Natural killer cell (primary cell): ENCODE measurements at places on chromosomes 7 and 10. TPM values are rescaled to one million over a fixed set of nuclear protein-coding genes. Genes with fewer than 3 reads are reported as not detected.

GRCh38 chr10:86962136-86962980 lies 4.0 kb downstream of the SNCG start:
- no peak for DNase-seq
- H3K36me3 ChIP-seq = no peaks in the 10 kb centered on the region
- no peaks in the 10 kb centered on the region for H3K27me3 ChIP-seq
- no peak overlapping the region for H3K27ac ChIP-seq

- no peaks in the 10 kb centered on the region for H3K4me1 ChIP-seq
- no peak overlapping the region for H3K27ac ChIP-seq
- DNase-seq = no peak
- no peaks in the 10 kb centered on the region for H3K36me3 ChIP-seq
- H3K27me3 ChIP-seq = no peaks in the 10 kb centered on the region
Observed at GRCh38 chr7:69448071-69448470, 150.2 kb upstream of the AUTS2 start.

DNA sequence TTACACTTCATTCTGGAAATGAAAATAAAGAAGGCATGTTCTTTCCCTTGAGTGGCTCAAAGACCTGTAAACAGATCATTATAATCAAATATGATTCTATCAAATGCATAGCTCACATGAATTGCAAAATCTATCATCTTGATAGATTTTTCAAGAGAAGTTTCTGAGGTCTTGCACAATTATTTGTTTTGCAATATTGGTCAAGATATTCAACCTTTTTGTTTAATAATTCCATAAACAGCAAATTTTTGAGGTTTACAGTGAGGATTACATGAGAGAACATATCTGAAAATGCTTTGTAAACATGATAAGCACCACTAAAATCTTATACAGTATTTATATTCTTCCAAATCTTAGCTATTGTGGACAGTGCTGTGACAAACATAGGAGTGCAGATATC lies 160.8 kb downstream of the HDAC9 start:
- H3K36me3 ChIP-seq = peaks cover 3% of the 10 kb centered on the region
- DNase-seq = no peak
- no peaks in the 10 kb centered on the region for H3K27me3 ChIP-seq
- H3K27ac ChIP-seq = no peak overlapping the region

DNA sequence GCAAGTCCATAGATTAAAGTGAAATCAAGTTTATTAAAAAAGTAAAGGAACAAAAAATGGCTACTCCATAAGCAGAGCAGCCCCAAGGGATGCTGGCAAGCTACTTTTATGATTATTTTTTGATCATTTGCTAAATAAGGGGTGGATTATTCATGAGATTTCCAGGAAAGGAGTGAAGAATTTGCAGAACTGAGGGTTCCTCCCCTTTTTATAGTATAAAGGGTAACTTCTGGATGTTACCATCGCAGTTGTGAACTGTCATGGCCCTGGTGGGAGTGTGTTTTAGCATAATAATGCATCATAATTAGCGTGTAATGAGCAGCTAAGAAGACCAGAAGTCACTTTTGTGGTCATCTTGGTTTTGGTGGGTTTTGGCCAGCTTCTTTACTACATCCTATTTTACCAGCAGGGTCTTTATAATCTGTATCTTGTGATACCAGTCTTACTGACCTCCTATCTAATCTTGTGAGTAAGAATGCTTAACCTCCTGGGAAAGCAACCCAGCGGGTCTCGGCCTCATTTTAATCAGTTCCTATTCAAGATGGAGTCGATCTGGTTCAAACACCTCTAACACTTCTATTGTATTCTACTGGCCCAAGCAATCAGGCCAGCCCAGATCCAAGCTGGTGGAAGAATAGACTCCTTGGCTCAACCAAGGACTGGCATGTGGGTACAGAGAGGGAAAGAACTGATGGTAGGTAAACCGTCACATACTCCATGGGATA lies 87.9 kb upstream of the NPSR1 start:
- no peak overlapping the region for H3K4me3 ChIP-seq
- no peaks in the 10 kb centered on the region for H3K27me3 ChIP-seq
- no peaks in the 10 kb centered on the region for H3K4me1 ChIP-seq
- H3K36me3 ChIP-seq = no peaks in the 10 kb centered on the region

- H3K27me3 ChIP-seq = no peaks in the 10 kb centered on the region
- H3K4me1 ChIP-seq = no peaks in the 10 kb centered on the region
- DNase-seq = no peak
- no peak overlapping the region for H3K27ac ChIP-seq
- H3K4me3 ChIP-seq = no peak overlapping the region
- no peaks in the 10 kb centered on the region for H3K36me3 ChIP-seq
Observed at GRCh38 chr10:103751667-103752290, 103.6 kb downstream of the SH3PXD2A start.

DNA sequence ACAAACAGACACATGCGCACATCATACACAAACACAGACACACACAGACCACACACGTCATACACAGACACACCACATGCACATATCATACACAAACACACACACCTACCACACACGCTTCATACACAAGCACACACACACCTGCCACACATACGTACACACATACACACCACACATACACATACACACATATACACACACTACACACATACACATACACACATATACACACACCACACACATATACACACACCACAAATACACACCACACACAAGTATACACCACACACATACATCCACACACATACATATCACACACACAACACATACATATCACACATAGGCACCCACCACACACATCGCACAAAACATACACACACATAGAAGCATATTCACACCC lies 224.7 kb downstream of the SKAP2 start:
- no peaks in the 10 kb centered on the region for H3K27me3 ChIP-seq
- no peak overlapping the region for H3K4me3 ChIP-seq
- no peaks in the 10 kb centered on the region for H3K36me3 ChIP-seq
- no peak for DNase-seq

- H3K36me3 ChIP-seq = no peaks in the 10 kb centered on the region
- H3K4me3 ChIP-seq = peak overlapping the region; percentile 51
- H3K4me1 ChIP-seq = peaks cover 7% of the 10 kb centered on the region
- no peaks in the 10 kb centered on the region for H3K27me3 ChIP-seq
- peak; percentile 55 for DNase-seq
- H3K27ac ChIP-seq = peak overlapping the region; percentile 55
Observed at GRCh38 chr10:73625004-73625883, 16.0 kb downstream of the MYOZ1 start.

Gene RSPH10B2
- 0.12 TPM for total RNA-seq

Gene ZNF804B
- not detected for total RNA-seq

DNA sequence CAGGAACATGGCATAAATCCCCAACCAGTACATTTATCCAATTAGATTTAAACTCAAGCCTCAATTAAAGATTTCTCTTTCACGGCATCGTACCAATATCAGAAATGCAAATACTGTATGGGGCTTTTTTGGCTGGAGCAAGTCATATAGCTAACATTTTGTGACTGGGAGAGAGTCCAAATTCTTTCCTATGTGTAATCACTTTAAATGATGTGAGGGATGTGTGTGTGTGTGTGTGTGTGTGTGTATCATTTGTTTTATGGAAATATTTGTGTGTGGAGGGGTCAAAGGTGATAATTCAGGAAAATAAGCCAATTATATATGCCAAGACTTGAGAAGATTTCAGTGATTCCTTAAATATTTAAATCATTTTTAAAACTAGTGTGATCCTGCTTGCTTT lies 196.6 kb downstream of the TRIL start:
- no peaks in the 10 kb centered on the region for H3K36me3 ChIP-seq
- no peak overlapping the region for H3K27ac ChIP-seq
- DNase-seq = no peak
- no peaks in the 10 kb centered on the region for H3K4me1 ChIP-seq
- peaks cover 3% of the 10 kb centered on the region for H3K27me3 ChIP-seq
- no peak overlapping the region for H3K4me3 ChIP-seq

Gene TMEM236
- 0.16 TPM for total RNA-seq

Gene CD36
- 6.0 TPM for total RNA-seq

- H3K4me1 ChIP-seq = no peaks in the 10 kb centered on the region
- no peaks in the 10 kb centered on the region for H3K36me3 ChIP-seq
- DNase-seq = no peak
- H3K27ac ChIP-seq = no peak overlapping the region
- H3K4me3 ChIP-seq = no peak overlapping the region
- H3K27me3 ChIP-seq = no peaks in the 10 kb centered on the region
Observed at GRCh38 chr10:117860135-117860534, 186.6 kb downstream of the RAB11FIP2 start.

Gene SH2D4B
- total RNA-seq = 0.27 TPM

GRCh38 chr7:151888079-151889067 lies 11.5 kb upstream of the PRKAG2 start:
- H3K4me3 ChIP-seq = no peak overlapping the region
- H3K27me3 ChIP-seq = no peaks in the 10 kb centered on the region
- H3K27ac ChIP-seq = no peak overlapping the region
- no peaks in the 10 kb centered on the region for H3K4me1 ChIP-seq

DNA sequence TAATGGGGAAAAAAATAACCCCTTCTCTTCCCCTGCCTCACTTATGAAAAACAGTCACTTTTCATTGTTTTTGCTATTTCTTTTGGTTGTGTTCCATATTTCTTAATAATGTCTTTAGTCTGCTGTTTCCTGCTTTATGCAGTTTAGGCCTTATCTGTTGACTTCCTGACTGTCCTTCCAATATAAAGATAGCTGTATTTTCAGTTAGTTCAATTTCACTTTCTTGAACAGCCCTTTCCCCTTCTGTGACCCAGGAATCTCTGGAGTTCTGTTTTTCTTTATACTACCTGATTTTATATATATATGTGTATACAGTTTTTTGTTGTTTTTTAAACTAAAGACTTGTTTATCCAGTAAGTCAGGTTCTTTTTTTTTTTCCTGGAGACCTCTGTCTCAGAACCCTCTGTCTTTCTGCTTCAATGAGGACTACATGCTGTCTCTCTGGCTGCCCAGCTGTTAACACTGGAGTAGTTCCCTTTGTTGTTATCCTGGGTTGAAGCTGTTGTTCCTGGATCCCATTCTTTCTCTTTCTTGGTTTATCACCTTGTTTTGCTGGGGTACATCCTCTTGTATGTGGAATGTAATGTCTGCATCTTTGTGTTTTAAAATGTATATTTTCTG lies 87.2 kb downstream of the GSDME start:
- H3K36me3 ChIP-seq = no peaks in the 10 kb centered on the region
- H3K4me3 ChIP-seq = no peak overlapping the region
- H3K27me3 ChIP-seq = no peaks in the 10 kb centered on the region
- no peak overlapping the region for H3K27ac ChIP-seq
- no peaks in the 10 kb centered on the region for H3K4me1 ChIP-seq

Gene VSTM4
- total RNA-seq = 0.45 TPM

DNA sequence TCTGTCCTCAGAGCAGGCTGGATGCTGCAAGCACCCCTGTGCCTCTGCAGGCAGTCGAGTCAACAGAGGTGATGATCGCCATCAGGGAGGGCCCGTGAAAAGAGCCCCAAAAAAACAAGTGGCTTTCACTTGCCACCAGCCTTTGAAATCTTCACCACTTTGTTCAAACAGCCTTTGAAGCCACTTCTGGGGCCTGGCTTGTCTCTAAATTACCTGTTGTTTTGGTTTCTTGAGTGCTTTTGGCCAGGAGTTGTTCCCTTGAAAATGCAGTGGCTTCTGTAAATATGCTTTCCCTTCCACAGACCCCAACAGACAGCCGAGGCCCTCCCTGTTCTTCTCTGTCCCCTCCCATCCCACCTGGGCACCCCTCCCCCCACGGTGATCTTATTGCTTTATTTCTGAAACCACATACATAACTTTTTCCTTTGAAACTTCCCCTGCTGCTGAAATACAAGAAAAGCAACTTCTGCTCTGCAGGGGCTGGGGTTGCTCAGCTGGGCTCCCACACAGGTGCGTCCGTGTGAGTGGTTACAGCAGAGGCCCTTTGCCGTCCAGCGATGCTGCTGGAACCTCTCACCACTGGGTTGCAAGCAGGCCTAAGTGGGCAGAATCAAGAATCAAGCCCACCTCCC lies 283.8 kb upstream of the SHH start:
- H3K4me1 ChIP-seq = no peaks in the 10 kb centered on the region
- no peaks in the 10 kb centered on the region for H3K36me3 ChIP-seq
- H3K27me3 ChIP-seq = no peaks in the 10 kb centered on the region
- peak; percentile 39 for DNase-seq
- no peak overlapping the region for H3K27ac ChIP-seq

GRCh38 chr7:25158966-25159365 lies 33.9 kb upstream of the CYCS start:
- H3K36me3 ChIP-seq = peaks cover 15% of the 10 kb centered on the region
- H3K27ac ChIP-seq = no peak overlapping the region

- DNase-seq = no peak
- H3K27ac ChIP-seq = no peak overlapping the region
- no peaks in the 10 kb centered on the region for H3K36me3 ChIP-seq
- H3K4me1 ChIP-seq = no peaks in the 10 kb centered on the region
- H3K27me3 ChIP-seq = no peaks in the 10 kb centered on the region
Observed at GRCh38 chr10:88342733-88343310, 240.3 kb downstream of the RNLS start.

DNA sequence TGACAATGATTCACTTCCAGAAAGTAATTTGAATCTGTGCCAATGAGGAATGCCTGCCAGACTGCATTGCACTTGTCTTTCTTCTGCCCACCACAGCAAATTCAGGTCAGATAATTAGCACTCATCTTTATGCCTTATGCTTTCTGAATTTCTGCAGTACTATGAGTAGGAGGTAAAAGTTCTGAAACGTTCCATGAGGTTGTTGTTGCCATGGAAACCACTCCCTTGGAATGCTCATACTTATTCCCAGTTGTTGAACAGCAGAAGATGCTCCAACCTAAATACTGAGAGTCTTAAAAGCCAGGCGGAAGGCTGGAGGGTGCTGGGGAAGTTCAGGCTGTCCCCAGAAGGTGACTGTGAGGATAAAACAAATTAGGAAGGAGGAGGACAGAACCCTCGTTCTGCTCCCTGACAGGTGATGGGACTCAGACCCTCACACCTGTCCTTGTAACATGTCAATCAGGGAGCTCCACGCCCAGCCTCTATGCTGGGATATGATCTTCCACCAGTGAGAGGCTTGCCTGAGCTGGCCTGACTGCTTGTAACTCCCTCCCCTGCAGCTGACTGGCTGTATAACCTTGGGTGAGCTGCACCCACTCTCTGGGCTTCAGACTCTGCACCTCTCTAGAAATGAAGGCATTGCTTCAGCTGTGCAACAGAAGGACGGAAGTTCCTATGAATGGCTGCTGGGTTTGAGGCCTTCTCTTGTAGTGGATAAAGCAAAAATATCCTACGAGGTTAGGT lies 554.3 kb upstream of the MGMT start:
- DNase-seq = no peak
- no peaks in the 10 kb centered on the region for H3K27me3 ChIP-seq
- no peak overlapping the region for H3K27ac ChIP-seq
- H3K36me3 ChIP-seq = no peaks in the 10 kb centered on the region

DNA sequence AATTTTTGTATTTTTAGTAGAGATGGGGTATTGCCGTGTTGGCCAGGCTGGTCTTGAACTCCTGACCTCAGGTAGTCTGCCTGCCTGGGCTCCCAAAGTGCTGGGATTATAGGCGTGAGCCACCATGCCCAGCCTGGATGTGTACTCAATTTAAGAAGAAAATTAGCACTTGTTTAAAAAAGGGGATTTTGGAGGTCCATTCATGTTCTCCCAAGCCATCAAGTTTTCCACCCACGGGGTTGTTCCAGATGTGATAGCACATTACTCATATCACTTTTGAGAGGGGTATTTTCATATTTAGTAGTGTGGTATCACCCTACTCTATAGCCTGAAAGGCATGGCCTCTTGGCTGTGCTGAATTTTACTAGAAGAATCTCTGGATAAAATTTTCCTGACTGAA lies 10.5 kb upstream of the SLC26A3 start:
- H3K36me3 ChIP-seq = no peaks in the 10 kb centered on the region
- H3K4me3 ChIP-seq = no peak overlapping the region
- no peaks in the 10 kb centered on the region for H3K4me1 ChIP-seq
- H3K27me3 ChIP-seq = no peaks in the 10 kb centered on the region
- no peak for DNase-seq
- no peak overlapping the region for H3K27ac ChIP-seq
